NCI-H1092 treated with DMSO at 0.1 percent for 48 hours (cell line): ENCODE measurements at places on chromosomes 12 and 14.

- DNase-seq: no peak
These were observed 2.3 kb upstream of the DIO2 start for GRCh38 chr14:80213602-80214001.

DNA sequence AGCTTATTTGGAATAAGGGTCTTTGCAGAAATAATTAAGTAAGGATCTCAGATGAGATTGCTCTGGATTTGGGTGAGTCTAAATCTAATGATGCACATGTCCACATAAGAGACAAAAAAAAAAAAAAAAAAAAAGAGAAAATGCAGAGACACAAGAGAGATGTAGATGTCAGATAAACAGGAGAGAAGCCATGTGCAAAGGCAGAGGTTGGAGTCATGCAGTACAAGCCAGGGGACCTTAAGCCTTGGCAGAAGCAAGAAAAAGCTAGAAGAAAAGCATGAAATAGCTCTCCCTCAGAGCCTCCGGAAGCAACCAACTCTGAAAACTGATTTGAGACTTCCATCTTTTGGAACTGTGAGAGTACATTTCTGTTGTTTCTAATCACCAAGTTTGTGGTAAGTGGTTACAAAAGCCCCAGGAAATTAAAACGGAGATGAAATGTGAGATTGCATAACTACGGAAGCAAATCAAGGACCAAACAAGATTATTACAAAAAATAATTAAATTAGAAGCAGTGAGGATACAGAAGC lies 1304.0 kb upstream of the SEL1L start:
- DNase-seq: no peak

- DNase-seq: no peak
These were observed 163.2 kb downstream of the PAH start for GRCh38 chr12:102753802-102754201.

DNA sequence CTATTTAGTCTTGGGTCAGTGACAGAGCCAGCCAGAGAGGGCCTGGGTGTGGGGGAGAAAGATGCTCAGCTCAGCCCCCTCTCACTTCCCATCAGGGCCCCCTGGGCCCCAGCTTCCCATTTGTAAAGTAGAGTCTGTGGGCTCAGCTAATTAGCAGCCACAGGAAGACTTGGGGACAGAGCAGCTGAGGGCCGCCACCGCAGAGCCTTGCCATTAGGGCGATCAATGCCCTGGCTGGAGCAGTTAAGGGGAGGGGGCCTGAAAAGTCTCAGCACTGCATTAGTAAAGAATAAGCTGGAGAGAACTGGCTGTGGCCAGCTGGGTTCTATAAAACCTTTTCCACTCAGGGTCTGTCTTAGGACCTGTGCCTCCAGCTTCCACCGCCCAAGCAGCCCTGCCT lies 2.7 kb downstream of the PLEKHD1 start:
- DNase-seq: no peak

DNA sequence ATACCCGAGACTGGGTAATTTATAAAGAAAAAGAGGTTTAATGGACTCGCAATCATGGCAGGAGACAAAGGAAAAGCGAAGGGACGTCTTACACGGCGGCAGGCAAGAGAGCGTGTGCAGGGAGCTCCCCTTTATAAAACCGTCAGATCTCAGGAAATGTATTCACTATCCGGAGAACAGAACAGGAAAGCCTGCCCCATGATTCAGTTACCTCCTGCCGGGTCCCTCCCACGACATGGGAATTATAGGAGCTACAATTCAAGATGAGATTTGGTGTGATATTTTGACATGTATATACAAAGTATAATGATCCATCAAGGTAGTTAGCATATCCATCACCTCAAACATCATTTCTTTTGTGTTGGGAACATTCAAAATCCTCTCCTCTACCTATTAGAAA lies 2.3 kb upstream of the CDCA4 start:
- DNase-seq: no peak

- no peak for DNase-seq
These were observed 163.6 kb downstream of the BRMS1L start for GRCh38 chr14:35989736-35990135.

DNA sequence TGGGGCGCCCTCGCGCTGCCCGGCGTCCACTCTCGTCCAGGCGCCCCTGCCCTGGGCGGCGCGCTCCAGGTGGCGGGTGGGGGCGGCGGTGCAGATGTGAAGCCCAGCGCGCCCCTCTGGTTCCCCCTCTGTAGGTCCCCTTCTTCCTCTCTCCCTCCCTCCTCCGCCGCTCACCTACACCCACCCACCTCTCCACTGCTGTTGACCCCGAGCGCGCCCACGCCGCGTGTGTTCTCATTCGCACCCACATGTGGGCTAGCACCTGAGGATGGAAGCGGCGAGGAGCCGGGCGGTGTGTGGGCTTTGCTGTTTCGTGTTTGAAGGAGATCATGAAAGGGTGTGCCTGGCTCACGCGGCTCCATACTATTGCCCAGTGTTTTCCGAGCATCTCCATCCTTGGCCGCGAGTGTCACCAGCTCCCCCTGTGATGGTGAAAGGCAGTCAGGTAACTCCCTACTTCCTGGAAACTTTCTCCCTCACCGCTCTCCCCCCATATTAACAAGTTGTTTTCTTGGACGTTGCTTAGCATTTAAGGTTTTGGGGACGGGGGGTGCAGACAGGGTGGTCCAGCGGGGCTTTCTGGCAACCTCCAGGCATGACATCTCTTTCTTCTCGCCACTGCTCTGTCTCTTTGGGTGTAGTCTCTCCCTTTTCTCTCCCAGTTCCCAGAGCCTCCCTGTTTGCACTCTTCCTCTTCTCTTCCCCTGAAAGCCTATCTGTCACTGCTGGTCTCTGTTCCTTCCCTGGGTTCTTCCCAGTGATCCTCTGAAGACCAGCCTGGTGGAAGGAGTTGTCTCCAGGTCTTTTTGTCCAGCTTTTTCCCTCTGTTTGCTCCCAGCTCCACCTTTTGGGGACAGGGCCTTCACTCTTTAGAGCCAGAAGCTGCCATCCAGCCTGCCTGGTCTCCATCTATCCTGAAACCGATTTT lies 1.6 kb downstream of the CACNA1C start:
- peak; percentile 64 for DNase-seq

DNA sequence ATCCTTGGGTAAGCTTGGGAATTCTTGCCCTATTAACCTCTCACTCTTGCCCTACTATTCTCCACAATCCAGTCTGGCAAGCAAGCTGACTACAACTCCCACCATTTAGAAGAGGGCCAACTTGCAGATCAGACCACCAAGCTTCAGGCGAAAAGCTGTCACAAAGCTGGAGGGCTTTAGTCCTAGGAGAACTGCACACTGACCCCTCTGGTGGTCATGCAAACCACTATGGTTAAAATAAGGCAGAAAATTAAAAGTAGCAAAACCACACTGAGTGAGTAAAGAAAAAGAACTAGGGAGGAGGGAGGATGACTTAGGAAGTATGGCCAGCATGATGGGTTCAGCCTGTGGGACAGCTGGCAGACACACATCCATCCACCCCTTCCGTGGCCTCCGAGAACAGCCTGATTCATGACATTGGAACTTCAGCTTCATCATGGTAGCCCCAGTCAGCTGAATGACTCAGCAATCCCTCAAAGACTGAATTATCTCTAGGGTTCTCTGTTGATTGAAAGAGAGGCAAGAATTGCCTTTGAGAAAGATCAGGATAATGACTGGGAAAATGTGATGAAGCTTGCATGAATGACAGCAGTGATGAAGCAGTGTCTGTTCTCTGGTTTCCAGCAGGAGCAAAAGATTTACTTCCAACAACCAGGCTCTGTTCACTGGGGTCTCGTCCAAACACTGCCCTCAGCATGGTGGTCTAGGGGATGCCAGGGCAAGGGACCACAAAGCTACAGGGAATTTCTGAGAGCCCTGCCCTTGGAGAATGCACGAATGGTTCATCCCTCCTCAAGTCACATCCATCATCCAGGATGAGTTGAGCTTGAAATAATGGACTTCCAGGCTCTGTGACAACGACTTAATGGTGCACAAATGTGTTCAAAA lies 24.4 kb downstream of the PITPNM2 start:
- DNase-seq: no peak

- DNase-seq: no peak
These were observed 8.6 kb upstream of the CHD4 start for GRCh38 chr12:6615802-6616201.

- DNase-seq: no peak
These were observed 5.8 kb upstream of the MRPL42 start for GRCh38 chr12:93461503-93461902.

DNA sequence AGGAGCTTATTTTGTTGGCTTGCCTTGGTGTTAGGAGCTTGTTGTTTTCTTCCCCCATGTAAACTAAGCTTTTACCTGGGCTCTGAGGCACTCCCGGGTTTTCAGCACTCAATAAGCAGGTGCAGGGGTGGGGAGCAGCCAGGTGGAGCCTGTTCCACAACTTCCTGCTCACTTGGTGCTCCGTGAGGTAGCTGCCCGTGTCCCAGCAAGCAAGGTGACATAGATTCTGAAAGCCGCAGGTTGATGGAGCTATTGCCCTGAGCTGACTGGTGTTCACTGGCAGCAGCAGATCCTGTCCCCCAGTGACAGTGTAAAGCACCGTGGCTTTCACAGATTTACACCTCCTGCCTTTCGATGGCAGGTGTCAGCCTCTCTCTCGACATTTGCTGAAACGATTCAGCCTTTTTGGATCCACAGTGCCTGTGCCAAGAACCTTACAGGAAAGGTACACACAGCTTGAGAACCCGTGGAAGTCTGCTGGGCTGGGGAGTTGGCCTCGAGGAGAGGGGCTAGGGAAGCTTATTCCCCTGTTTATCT lies 295.7 kb upstream of the FKBP4 start:
- peak; percentile 36 for DNase-seq

GRCh38 chr14:99538275-99538674 lies 57.1 kb downstream of the CCNK start:
- DNase-seq: no peak

DNA sequence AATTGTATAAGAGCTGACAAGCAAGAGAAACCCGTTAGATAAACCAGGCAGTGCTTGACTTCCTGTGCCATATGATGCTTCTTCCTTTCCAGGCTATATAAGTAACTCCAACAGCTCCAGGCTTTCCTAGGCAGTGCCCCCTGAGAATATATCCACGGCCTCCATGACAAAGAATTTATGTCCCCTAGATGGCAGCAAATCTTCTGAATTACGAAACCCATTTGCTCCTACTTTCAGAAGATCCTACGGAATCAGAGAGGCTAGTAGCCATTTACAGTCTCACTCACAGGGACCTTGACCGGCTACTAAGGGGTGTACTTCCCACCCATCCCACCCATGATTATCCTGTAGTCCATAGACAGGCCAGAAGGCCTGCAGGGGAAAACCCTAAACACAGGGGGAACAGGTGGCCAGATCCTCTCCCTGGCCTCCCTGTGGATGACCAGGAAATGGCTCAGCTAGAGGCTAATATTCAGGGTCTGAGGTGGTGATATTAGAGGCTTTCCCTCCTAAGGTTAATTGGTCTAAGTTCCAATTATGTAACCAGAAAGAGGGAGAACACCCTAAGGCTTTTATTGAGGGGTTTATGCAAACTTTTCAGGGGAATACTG lies 77.2 kb upstream of the DCD start:
- peak; percentile 53 for DNase-seq

GRCh38 chr14:94941311-94941710 lies 171.4 kb upstream of the GSC start:
- DNase-seq: no peak

DNA sequence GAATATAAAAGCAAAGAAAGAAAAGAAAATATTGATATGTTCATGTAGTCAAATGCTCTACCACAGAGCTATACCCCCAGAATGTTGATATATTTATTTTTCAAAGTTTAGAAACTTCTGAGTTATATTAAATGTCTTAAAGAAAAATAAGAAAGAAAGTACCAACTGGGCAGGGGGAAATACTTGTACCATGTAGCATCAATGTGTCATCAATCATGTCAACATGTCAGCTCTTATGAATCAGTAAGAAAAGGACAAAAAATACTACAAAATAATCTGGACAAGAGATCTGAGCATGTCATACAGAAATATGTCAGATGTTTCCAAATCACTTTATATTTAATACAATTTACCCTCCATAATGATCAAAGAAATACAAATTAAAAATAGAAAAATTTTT lies 595.1 kb upstream of the ATP2B1 start:
- no peak for DNase-seq

GRCh38 chr12:2669560-2669959 lies 125.2 kb upstream of the FKBP4 start:
- DNase-seq: no peak

GRCh38 chr14:96162741-96163140 lies 41.9 kb upstream of the BDKRB2 start:
- DNase-seq: no peak

DNA sequence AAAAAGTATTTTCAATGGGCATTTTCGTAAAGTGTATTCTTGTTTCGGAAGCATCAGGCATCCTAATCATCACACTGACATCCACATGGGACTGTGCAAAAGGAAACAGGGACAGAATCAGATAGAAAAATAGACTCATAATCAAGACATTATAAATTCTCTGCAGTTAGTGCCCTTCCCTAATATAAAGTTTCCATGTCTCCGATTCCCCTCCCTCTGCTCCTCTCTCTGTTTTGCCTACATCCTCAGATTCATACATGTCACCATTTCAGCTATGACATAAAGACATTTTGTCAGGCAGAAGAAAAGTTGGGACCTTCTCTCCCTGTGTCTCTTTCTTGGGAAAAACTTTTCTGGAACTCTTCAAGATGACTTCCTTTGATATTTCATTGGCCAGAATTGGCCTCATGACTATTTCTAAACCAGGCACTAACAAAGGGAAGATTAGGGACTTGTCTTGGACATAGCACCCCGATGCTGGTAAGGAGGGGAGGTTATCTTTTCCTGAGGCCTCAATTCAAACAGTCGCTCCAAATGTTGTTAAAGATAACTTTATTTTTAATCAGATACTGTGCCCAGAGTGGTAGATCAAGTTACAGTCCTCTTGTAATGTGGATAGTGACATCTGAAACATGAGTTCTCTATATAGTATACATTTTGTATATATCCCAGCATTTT lies 212.1 kb upstream of the BTG1 start:
- DNase-seq: no peak

DNA sequence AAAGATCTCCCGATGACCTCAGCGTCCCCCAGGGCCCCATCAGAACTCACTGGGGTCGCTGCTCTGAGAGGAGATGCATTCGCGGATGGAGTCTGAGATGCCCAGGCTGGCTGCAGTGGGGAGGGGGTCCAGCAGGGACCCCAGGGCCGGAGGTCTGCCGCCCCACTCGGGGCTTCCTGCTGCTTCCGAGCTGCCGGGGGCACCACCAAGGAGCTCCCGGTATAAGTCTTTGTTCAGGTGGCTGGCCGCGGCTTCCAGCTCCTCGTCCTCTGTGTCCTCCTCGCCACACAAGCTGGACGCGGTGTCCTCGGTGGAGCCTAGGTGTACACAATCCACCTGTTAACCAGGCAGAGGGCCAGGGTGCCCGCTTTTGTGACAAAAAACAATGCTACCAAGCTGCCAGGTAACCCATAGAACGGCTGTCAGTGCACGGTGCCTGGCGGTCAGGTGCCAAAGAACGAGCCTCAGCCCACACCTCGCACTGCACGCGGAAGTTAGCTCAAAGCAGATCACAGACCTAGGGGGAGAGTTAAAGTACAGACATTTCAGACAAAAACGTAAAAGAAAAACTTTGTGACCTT lies 26.6 kb upstream of the BTBD6 start:
- DNase-seq: no peak
